Right cardiac atrium (tissue), 5 donors: ENCODE measurements at places on chromosomes 11 and 22. TPM values are rescaled to one million over a fixed set of nuclear protein-coding genes. Genes with fewer than 3 reads are reported as not detected.

- DNase-seq: no peak
These were observed 721.4 kb downstream of the BRD1 start for GRCh38 chr22:49106096-49106841.

- peak; percentile 91 for DNase-seq
These were observed 35.3 kb upstream of the FCHSD2 start for GRCh38 chr11:73177380-73177777.

- DNase-seq: peak; percentile 85
These were observed 15.4 kb upstream of the IFITM3 start for GRCh38 chr11:335779-336658.

The SLN gene
- polyA plus RNA-seq: 2,787 TPM

DNA sequence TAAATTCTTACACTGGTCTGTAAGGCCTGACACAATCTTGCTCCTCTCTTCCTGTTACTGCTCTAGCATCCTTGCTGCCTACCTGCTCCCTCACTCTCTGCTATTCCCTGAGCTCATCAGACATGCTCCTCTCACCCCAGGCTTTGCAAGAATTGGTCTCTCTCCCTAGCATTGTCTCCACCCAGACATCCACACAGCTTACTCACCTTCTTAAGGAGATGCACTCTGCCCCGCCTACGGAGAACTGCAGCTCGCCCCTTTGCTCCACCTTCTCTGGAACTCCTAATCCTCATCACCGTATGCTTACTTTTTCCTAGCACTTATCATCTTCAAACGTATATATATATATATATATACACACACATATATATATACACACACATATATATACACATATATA, 23.3 kb upstream of the TMPRSS5 start:
- DNase-seq: no peak
